ENCODE measurements at places on chromosomes 16 and 17.

DNA sequence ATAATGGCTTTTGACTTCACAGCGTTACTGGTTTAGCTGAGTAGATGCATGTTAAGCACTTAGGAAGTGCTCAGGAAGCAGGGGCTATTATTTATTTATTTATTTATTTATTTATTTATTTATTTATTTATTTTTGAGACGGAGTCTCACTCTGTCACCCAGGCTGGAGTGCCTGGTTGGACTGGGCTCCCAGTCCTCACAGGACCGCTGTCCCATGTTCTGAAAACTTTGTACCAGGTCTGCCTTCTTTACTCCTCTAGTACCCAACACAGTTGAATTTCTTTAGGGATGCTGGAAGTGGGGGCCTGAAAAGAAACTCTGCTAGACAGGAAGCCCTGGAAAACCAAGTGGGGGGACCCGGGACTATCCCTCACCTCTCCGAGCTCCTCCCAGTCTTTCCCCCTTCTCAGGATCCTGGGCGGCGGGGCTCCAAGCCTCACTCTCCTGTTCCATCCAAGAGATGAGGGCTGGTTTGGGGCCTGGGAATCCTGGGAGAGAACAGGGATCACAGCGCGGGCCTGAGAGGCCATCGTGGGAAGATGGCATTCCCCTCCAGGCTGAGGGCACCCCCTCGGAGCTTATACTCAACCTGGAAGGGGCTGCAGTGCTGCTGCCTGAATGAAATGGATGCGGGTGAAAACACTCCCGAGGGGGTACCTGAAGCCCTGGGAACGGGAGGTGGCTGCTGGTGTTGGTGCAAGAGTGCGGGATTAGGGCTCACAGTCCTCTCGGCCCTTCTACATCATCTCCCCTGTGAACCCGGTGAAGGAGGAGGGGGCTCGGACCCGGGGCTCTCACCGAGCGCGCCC is 674 bp downstream of the ZNF688 start:
- no peak for DNase-seq

- no peak for DNase-seq
Observed at GRCh38 chr16:89355686-89356085, 134.7 kb downstream of the ANKRD11 start.

GRCh38 chr17:37829592-37830123 is 84.8 kb upstream of the HNF1B start:
- no peak for DNase-seq

GRCh38 chr16:29862383-29862883 is 593 bp downstream of the CDIPT start:
- DNase-seq = peak; percentile 4

DNA sequence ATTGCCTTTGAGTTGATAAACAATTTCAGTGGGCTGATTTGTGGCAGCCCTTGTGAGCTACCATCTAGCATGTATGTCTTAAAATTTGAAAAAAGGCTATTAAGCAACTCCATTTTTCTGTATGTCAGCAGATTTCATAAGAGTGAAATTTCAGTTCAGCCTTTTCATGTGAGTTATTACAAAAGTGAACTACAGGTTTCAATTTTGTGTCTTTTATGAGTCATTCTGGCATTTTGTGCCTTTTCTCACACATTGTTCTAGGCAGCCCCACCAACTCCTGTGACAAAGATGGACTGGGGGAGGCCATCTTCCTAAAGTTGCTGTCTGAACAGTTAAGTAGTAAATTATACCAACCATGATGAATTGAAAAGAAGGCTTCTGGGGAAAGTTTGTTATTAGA is 52.1 kb downstream of the USP10 start:
- DNase-seq = no peak

DNA sequence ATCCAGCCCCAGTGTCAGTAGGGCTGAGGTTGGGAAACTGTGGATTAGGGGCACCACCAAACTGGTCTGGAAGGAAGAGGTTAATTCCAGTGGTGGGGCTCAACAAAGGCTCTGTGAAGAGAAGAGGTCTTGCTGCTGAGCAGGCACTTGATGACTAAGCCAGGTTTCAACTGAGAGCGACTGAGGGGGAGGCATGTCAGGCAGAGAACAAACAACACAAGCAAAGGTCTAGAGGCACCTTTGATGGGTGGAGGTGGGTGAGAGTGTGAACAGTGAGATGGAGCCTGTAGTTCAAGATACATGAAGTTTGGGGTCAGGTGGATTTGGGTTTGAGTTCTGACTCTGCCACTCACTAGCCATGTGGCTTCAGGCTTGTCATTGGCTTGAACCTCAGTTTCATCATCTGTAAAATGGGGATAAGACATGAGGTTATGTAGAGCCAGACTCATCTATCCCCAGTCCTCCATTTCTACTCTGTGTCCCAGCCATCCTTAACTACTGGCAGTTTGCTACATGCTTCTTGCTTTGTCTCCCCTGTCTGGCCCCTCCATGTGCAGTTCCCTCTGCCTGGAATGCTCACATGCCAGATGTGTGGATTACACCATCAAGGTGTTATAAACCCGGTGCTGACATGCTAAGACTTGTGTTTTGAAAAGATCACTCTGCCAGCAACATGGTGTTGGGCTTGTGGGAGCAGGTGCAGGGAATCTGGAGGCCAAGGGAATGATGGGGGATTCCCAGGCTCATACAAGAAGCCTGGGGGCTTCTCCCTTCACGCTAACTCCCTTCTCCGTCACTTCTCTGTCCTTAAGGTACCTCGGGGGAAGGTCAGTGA is 3.0 kb upstream of the RMI2 start:
- DNase-seq = no peak

DNA sequence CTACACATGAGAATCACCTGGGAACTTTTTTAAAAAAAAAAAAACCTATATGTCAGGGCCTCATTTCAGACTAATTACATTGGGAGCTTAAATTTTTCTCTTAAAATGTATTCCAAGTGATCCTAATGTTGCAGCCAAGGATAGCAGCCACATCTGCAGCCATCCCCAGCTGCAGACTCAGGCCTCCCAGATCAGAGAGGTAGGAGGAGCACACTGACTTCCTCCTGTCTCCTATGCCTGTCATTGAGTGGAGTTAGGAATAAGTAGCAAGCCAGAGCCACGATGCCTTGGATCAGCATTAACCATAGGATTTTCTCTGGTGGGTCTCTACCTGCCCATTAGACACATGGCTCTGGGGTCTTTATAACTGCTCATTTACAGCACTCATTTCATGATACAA is 463.5 kb downstream of the HS3ST4 start:
- no peak for DNase-seq

DNA sequence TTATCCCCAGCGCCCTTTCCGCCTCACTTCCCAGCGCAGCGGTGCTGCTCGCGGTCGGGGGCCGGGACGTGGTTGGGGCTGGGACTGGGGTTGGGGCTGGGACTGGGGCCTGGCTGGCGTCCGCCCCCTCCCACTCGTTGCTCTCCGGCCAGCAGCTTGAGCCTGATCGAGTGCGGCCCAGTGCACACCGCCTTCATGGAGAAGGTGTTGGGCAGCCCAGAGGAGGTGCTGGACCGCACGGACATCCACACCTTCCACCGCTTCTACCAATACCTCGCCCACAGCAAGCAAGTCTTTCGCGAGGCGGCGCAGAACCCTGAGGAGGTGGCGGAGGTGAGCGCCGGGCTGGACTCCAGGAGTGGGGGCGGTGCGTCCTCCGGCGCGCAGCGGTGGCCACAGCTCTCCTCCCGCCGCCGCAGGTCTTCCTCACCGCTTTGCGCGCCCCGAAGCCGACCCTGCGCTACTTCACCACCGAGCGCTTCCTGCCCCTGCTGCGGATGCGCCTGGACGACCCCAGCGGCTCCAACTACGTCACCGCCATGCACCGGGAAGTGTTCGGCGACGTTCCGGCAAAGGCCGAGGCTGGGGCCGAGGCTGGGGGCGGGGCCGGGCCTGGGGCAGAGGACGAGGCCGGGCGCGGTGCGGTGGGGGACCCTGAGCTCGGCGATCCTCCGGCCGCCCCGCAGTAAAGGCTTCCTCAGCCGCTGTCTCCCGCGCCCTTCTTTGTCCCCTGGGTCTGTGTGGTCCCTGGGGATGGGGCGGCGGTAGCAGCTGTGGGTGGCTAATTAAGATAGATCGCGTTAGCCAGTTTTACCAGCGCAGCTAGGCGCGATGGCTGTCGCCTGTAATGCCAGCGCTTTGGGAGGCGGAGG is 1.8 kb downstream of the HSD17B1 start:
- DNase-seq = peak; percentile 79

DNA sequence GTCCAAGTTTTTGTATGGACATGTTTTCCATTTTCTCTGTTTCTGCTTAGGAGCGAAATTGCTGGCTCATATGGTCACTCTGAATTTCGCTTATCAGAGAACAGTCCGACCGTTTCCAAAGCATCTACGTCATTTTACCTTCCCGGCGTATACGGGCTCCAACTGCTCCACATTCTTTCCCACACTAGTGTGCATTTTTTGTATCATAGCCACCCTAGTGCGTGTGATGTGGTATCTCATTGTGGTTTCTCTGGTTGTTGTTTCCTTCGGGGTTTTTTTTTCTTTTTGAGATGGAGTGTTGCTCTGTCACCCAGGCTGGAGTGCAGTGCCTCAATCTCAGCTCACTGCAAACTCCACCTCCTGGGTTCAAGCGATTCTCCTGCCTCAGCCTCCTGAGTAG is 31.0 kb upstream of the BHLHA9 start:
- no peak for DNase-seq

DNA sequence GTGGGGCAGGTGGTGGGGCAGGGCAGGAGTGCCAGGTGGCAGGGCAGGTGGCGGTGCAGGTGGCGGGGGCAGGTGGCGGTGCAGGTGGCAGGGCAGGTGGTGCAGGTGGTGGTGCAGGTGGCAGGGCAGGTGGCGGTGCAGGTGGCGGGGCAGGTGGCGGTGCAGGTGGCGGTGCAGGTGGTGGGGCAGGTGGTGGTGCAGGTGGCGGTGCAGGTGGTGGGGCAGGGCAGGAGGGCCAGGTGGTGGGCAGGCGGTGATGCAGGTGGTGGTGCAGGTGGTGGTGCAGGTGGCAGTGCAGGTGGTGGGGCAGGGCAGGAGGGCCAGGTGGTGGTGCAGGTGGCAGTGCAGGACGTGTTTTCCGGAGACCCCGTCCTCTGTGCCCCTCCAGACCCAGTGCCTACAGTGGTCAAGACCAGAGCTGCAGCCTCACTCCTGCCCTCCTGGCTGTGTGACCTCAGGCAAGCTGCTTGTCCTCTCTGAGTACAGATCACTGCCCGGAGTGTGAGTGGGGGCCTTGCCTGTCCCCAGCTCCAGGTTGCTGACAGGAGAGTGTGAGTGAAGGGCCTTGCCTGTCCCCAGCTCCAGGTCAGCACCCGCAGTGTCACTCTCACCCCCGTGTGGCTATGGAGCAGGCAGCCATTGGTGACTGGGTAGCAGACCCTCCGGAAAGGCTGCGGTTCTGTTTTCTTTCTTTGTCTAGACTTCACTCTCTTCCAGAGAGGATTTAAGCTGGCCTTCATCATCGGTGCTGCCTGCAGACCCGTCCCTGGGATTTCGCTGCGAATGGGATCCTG is 16.1 kb upstream of the NPTX1 start:
- DNase-seq = no peak

GRCh38 chr16:83951544-83951943 is 1.5 kb upstream of the OSGIN1 start:
- no peak for DNase-seq

DNA sequence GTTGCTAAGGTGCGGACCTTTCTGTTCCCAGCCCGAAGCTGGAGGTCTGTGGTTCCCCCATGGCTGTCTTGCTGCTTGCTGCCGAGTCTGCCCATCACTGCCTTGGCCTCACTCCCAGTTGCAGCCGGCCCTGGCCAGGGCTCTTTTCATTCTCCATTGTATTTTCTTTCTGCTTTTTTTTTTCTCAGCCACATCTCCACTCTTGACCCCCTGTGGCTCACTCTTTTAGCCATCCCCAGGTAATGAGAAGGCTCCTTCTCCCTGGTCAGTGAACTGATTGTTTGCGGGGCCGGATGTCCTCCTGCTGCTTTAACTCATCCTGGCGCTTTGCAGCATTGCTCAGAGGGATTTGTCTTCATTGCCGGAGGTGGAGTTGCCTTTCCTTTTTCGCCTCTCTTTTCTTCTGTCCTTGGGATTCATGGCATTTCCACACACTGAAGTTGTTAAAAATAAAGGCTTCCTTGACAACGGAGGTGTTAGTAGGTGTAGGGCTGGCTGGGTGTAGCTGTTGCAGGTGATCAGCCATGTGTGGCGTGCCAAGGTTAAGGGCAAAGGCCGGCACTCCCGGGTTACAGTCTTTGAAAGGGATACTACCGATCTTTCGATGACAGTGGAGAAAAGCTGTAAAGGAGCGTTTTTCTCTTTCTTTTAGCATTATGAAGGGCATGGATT is 34.1 kb downstream of the MAP2K6 start:
- DNase-seq = no peak

GRCh38 chr16:9226924-9227323 is 135.5 kb downstream of the HAPSTR1 start:
- DNase-seq = no peak

Data from stimulated activated CD8-positive, alpha-beta memory T cell treated with anti-CD3 and anti-CD28 coated beads, Interleukin-15, amount 100 ng/mL, for 48 hours (primary cell).